ENCODE measurements at places on chromosomes 4 and X. TPM values are rescaled to one million over a fixed set of nuclear protein-coding genes. Genes with fewer than 3 reads are reported as not detected.

GRCh38 chr4:3374667-3375066, 67.1 kb upstream of the HGFAC start:
- no peak overlapping the region for H3K27ac ChIP-seq
- peaks cover 34% of the 10 kb centered on the region for H3K4me1 ChIP-seq
- no peaks in the 10 kb centered on the region for H3K36me3 ChIP-seq
- H3K27me3 ChIP-seq, result no peaks in the 10 kb centered on the region

DNA sequence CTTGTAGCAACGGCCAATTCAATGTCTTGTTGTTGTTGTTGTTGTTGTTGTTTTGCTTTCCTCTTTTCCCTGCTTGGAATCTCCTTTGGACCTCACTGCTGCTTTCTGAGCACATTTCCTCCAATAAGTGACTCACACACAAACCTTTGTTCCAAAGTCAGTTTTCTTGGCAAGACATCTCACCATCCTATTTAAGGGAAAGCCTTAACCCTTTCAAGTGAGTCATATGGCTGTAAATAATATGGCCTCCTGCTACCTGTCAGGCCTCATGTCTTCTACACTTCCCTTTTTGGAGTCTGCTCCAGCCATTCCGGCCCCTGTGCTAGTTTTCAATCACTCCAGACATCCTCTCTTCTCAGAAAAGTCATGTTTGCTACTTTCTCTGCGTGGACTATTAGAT, 79.5 kb upstream of the MAGEB10 start:
- H3K4me3 ChIP-seq, result no peak overlapping the region
- no peaks in the 10 kb centered on the region for H3K36me3 ChIP-seq
- H3K4me1 ChIP-seq, result no peaks in the 10 kb centered on the region
- H3K27ac ChIP-seq, result no peak overlapping the region

GRCh38 chr4:67468830-67469229, 76.5 kb downstream of the CENPC start:
- no peak overlapping the region for H3K4me3 ChIP-seq
- H3K27me3 ChIP-seq, result no peaks in the 10 kb centered on the region
- H3K27ac ChIP-seq, result no peak overlapping the region
- peaks cover 49% of the 10 kb centered on the region for H3K36me3 ChIP-seq

GRCh38 chrX:128518508-128518907, 466.3 kb upstream of the ACTRT1 start:
- no peak overlapping the region for H3K27ac ChIP-seq
- H3K36me3 ChIP-seq, result no peaks in the 10 kb centered on the region
- H3K27me3 ChIP-seq, result no peaks in the 10 kb centered on the region
- H3K4me3 ChIP-seq, result no peak overlapping the region
- DNase-seq, result no peak

Gene MYL5
- 30.1 TPM for total RNA-seq

Gene UCP1
- total RNA-seq, result not detected

Gene KCND1
- total RNA-seq, result 3.6 TPM

Measured in natural killer cell (primary cell).